Prostate gland (tissue), 2 donors: ENCODE measurements at places on chromosomes 4 and X.

DNA sequence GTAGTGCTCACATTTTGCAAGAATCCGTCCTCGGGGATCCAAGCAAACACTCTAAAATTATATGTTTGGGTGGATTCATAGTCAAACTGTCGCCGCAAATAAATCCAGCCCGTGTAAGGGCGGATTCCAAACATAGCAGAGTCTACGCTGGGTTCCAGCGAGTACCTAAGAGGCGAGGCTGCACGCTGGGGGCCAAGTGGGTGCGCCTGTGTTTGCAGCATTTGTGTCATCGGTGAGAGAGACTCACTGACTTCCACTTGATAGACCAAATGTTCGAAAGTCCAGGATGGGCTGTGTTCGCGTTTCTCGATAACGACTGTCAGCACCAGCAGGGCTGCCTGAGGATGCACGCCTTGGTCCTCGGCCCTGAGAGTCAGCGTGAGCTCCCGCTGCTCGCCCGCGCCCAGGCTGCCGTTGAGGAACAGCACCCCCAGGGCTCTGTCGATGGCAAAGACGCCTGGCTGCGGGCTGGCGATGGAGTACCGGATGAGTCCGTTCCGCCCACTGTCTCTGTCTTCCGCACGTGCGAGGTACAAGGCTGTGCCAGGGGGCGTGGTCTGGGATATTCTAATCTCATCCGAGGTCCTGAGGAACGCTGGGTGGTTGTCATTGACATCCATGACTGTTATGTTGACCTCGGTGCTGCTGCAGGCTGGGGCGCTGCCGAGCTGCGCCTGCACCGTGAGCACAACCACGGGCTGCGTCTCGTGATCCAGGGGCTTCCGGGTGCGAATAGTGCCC, 158.7 kb downstream of the DCHS2 start:
- no peak for DNase-seq

DNA sequence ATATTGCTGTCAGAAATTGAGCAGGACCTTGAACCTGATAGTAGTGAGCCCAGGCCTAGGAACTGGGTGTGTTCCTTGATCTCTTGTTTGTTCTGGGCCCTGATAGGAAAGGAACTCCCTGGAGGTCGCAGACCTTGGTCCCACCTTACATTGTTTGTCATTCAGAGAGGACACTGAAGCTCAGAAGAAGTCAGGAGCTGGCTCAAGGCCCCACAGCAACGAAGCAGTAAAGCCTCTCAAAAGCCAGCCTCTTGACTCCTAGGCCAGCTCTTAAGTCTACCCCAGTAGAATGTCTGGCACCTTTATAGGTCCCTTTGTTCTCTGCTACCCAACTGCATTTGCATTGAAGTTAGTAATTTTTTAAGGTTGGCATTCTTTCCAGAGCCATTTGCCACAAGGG, 46.8 kb downstream of the MAMLD1 start:
- DNase-seq, result no peak

DNA sequence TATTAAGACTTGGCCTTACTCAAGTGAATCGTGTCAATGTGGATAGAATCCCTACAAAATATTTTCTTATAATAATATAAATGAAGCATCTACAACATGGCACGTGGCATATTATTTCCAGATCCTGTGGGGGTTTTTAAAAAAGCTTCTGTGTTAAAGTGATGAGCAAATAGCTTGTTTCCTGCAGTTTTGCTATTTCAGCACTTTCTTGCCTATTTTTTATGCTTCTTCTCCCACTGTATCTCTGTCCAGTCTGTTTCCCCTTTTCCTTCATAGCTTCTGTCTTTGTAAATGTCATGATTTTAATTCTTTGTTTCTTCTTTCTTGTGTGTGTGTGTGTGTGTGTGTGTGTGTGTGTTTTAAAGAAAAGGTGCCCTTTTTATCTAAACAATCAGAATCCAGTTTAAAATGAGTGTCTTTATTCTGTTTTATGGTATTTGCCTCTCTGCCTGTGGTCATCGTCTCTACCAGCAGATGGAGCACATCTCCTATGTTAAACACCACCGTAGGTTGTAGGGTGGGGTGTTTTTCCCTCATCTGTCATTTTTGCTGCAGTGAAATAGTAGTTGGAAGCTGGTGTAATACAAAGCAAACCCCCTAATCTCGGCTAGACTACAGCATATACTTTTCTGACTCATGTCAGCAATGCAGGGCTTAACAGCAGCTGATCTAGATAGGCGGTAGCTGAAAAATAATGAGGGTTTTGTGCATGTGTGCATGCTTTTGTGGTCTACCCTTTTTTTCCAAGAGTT, 33.1 kb downstream of the FTHL17 start:
- peak; percentile 4 for DNase-seq

- no peak for DNase-seq
These were observed 358.9 kb downstream of the FBXO8 start for GRCh38 chr4:173924561-173924960.

- no peak for DNase-seq
These were observed 11.2 kb downstream of the LRPAP1 start for GRCh38 chr4:3520796-3521600.

DNA sequence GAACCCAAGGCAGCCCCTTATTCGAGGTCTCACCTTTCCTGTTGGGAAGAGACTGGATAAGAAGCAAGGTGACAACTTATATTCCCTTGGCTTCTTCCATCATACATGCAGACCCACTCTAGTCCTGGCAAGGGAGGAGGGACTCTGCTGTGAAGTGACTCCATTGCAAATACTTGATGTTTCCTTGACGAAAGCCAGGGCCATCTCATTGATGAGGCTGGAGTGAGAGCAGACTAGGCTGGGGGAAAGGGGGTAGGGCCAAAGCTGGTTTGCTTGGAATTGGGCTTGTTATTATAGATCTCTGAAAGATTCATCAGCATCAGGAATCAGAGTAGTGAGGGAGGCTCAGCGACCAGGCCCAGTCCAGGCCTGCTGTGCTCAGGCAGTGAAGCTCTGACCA, 2.3 kb upstream of the NHSL2 start:
- no peak for DNase-seq

DNA sequence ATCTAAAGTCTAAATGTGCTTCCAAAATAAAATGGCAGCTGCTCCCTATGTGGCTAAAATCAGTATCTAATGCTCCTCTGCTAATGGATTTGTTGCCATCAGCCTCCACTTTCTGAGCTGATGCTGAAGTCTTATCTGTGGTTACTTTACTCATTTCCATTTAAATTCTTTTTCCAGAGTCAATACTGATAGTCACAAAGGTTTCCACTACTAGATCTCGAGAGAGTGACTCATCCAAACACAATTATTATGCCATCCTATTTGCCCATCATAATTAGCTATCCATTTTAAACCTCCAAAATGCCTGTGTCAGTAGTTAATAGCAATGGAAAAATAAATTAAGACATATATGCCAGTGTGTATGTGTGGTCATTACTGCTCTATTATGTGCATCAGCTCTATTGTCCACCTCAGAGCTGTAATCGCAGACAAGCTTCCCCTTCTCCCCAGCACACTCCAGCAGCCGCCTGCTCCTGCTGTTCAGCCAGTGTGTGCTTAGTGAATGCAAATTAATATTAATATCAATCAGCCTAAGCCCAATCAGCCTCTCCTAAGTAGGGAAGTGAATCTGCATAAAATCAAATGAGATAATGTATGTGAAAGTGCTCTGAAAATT, 199.8 kb upstream of the ZIC3 start:
- DNase-seq, result no peak

DNA sequence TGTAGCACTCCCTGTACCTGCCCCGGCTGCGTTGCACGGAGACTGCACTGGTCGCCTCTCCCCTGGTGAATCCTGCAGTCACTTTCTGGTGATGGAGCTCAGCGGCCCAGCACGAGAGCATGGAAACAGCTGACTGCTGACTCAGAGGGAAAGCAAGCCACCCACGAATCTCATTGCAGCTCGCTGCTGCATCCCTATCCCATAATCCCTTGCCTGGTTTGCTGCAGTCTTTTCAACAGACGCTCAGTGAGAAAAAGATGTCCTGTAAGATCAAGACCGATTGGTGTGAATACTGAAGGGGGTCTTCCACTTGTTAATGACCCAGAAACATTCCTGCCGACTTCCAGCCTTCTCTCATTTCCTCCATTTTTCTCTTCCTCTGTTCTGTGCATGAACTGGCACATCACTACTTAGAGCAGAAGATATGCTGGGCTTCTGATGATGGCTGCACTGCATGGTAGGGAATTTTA, 52.9 kb downstream of the TRIM2 start:
- no peak for DNase-seq

DNA sequence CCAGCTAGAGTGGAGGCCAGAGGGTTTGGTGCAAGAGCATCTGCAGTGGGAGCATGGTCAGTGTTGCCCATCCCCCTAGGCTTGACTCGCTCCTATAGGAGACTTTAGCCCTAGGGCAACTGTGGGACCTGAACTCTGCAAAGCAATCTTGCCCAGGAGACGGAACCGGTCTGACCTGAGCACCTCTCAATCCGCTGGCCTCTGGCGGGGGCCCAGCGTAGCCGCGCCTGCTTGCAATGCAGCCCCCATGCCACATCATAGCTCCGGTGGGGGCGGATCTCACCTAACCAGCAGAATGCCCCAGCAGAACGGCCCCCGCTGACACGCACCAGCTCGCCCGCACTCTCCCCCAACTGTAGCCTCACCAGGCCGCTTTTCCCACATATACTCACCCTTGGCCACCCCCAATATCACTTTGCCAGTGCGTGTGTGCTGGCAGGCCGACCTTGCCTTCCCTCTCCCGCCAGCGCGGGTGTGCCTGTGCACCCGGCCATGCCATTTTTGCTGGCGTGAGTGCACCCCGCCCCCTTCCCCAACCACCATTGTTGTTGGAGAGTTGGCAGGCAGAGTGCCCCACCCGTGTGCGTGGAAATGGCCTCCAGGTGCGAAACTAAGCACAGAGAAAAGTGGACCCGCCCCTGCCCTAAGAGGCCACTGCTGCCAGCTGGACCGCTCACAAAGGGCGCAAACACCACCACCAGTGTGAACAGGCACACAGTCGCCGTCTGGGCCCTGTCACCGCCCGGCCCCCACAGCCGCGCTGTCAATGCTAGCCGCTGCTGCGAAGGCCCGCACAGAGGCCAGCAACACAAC, 5.8 kb downstream of the BEX4 start:
- DNase-seq, result no peak

DNA sequence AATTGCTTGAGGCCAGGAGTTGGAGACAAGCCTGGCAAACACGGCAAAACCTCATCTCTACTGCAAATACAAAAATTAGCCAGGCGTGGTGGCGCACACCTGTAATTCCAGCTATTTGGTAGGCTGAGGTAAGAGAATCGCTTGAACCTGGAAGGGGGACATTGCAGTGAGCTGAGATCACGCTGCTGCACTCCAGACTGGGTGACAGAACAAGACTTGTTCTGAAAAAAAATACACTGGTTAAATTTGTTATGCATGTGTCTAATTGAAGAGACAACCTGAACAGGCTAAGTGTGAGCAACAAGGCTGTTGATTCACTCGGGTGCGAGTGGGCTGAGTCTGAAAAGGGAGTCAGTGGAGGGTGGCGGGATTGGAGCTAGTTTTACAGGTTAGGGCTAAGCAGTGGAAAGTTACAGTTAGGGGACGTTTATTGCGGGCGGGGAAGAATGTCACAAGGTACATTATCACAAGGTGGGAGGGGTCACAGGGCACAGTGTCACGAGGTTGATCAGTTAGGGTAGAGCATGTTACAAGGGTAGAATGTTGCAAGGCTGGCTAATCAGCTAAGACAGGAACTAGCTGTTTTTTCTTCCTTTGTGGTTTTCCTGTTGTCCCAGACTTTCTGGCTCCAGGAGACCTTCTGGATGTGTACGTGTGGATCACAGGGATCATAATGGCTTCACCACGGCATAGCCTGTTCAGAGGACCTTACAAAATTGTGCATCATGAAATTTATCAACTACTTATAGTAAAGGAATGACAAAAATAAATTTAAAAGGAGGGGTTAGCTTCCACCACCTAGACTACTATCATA, 115.8 kb downstream of the NAA11 start:
- no peak for DNase-seq

GRCh38 chr4:165299399-165300060, 27.9 kb upstream of the MSMO1 start:
- no peak for DNase-seq

DNA sequence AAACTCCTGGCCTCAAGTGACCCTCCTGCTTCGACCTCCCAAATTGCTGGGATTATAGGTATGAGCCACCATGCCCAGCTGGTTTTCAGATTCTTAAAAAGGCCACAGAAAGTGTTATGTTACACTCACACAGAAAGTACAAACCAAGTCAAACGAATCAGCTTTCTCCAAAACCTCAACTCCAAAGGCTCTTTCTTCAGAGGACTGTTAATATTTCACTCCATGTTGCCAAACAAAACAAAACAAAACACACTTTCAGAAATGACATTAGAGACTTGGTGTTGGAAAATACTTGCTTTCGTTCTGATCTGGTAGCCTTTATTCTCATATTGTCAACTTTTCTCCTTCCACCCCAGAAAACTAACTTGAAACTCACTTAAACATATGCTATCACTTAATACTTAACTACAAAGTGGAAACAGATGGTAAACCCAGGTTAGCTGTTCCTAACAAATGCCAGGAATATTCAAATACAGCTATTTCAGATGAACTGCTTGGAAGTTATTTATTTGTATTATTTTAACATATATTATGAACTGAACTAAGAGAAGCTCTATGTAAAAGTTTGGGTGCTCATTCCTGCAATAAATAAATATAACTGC, 34.7 kb downstream of the RLIM start:
- DNase-seq, result no peak

DNA sequence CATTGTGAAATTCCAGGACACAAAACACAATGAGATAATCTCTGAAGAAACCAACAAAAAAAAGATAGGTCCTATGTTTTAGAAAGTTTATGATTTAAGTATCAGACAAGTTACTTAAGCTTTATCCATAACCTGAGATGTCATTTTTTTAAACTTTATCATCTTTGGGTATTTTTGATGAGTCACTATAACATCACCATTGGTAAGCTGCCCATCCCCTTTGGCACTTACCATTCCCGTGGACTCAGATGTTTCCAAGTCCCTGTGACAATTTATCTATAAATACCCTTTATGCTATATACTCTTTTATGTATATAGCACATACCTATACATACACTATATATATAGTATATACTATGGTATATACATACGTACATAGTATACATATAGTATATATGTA, 198.9 kb upstream of the GEMIN8 start:
- DNase-seq, result no peak

GRCh38 chr4:56641494-56642051, 39.5 kb downstream of the HOPX start:
- DNase-seq, result no peak

DNA sequence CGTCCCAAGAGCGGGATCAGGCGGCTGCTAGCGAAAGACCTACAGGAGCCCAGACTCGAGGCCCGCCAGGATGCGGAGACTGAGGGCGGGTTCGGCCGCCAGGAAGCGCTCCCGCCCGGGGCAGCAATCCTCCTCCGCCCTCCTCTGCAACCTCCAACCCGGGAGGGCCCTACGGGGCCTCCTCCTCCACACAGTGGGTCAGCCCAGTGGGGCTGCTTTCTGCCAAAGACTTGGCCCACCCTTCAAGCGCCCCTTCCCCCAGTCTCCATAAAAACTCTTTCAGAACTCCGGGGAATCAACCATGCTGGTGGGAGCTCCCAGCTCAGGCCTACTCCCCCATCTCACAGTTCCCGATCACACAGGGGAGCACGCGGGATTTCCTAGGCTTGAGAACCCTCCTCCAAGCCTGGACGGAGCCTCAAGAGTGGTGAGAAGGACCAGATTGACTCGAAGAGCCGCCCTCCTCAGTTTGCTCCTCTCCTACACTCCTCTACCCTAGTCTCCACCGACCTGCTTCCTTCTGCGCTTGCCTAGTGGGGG, 77.5 kb downstream of the RLIM start:
- DNase-seq, result no peak

- no peak for DNase-seq
These were observed 15.3 kb downstream of the PLP1 start for GRCh38 chrX:103791826-103792485.
